Cortex of kidney (tissue), 1 donor: ENCODE measurements at places on chromosomes 3 and 15.

- no peak for DNase-seq
Observed at GRCh38 chr3:9503283-9503682, 50.3 kb downstream of the LHFPL4 start.

GRCh38 chr3:13716540-13717221, 163.2 kb downstream of the WNT7A start:
- no peak for DNase-seq

GRCh38 chr15:58506064-58506490, 74.3 kb downstream of the LIPC start:
- no peak for DNase-seq

DNA sequence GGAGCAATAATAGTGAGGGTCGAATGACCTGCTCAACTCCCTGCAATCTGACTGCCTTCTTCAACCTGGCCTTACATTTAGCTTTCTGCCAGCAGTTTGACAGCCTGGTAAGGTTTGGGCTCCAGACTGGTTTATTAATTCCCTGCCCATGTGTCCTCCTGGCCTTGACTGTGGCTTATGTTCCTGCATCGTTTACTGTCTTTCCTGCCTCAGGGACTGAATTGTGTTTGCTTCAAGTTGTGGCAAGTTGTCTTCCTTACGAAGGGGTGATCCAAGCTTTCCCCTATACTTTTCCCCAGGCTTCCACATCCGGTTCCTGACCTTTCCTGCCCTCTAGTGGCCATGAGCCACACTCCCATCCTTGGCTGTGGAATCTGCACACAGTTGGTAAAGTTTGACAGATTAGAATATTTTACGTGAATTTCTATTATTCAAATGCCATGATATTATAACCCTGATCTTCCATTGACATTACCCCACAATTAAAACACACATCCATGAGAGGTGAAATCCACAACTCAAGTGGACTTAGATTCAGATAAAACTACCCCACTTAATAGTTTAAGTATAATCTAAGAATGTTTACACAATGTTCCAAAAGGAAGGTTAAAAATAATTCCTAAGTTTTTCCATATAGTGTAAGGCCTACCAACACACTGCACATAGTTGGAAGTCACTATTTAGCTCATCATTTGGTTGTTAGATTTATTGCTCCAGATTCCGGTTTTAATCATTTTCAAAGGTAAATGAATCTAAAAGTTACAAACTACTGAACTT, 95.7 kb downstream of the NEDD4 start:
- no peak for DNase-seq

DNA sequence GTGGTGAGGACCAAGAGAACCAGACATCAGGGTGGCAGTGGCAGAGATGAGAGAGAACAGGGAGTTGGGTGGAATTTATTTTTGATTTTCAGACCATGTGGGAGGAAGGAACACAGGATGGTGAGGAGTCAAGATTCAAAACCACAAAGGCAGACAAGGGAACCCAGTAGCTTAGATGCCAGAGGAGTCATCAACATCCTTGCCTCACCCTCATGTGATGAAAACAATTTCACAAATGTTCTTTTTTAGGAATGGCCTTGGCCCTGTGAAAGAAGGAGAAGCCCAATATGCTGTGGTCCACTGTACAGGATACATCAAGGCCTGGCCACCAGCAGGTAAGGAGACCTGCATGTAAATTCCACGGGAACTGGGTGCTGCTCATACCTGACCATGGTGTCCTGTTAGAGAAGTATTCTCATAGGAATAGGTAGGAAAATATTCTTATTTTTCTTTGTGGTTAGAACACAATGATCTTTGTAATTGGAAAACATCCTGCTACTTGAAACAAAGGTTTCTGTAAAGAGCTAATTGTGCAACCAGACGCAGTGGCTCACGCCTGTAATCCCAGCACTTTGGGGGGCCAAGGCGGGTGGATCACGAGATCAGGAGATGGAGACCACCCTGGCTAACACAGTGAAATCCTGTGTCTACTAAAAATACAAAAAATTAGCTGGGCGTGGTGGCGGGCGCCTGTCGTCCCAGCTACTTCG, 110.0 kb downstream of the ARNT2 start:
- no peak for DNase-seq

- no peak for DNase-seq
Observed at GRCh38 chr15:75532413-75533250, 46.5 kb downstream of the PTPN9 start.

- DNase-seq = no peak
Observed at GRCh38 chr3:71078723-71079525, 504.6 kb downstream of the FOXP1 start.

GRCh38 chr3:10198761-10199649, 34.3 kb downstream of the IRAK2 start:
- DNase-seq = no peak

GRCh38 chr15:74613953-74614743, 1.5 kb upstream of the CLK3 start:
- DNase-seq = no peak

GRCh38 chr3:4614070-4614469, 120.9 kb downstream of the ITPR1 start:
- no peak for DNase-seq

- DNase-seq = no peak
Observed at GRCh38 chr3:128432301-128432970, 34.3 kb downstream of the DNAJB8 start.

DNA sequence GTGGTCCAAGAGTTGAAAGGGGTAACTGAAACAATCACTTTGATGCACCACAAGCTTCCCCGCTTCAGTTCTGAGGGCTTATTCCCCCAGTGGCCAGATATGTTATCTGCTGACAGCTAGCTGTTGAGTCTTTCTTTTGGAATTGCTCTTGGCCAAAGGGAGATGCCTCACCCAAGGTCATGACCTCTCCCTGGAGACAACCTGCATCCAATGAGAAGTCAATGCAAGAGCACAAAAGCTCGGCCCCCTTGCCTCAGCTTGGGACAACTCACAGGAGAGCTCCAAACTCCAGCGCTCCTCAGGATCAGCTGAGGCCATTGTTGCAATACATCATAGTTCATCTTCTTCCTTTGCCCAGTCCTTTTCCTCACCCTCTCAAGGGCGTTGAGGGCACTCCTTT, 31.0 kb upstream of the THBS1 start:
- DNase-seq = no peak

DNA sequence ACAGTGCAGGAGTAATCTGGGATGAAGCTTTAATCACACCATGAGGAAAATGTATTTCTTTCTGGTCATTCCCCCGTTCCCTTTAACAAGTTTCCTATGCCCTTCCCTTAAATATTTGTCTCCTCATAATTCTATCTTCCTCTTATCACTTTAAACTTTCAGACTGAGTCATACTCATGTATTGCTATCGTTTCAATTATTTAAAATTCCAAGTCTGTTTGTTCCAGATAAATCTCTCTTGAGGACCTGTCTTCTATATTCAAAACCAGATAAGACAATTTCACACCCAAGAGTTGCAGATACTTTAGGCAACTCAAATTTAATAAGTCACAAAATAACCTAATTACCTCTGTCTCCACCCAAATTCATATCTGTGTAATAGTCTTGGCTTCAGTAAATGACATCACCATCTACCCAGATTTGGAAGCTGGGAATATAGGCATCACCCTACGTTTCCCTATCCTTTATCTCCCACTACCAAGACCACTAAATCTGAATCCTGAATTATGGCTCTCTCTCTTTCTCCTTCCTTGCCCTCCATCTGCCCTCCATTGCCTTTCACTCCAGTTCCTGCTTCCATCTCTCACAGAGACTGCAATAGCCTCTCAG, 220.1 kb downstream of the PYDC2 start:
- DNase-seq = no peak

- no peak for DNase-seq
Observed at GRCh38 chr3:134839422-134839821, 44.4 kb downstream of the EPHB1 start.

- no peak for DNase-seq
Observed at GRCh38 chr15:99421758-99422157, 144.0 kb upstream of the MEF2A start.

GRCh38 chr3:23837691-23838090, 31.9 kb downstream of the UBE2E1 start:
- DNase-seq = no peak

DNA sequence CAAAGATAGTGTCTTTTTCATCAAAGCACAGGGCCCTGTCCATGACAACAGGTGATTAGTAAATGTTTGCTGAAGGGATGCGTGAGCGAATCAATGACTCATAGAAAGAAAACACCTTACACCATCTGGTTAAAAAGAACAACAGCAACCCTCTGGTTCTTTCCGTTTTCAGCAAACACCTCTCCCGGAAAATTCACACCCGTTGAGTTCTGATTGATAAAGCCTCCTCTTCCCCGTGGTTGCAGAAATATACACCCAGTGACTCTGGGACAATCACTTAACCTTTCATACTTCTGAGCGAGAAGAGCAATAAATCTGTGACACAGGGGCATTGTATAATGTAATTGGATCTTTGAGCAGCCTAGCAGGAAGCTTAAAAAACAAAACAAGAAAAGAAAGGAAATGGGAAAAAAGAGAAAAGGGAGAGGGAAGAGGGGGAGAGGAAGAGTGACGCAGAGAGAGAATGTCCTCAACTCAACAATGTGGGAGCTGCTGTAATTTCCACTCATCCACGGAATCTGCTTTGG, 37.6 kb downstream of the ADAMTS9 start:
- DNase-seq = no peak

- DNase-seq = no peak
Observed at GRCh38 chr3:114213627-114214541, 23.5 kb downstream of the ZNF80 start.

DNA sequence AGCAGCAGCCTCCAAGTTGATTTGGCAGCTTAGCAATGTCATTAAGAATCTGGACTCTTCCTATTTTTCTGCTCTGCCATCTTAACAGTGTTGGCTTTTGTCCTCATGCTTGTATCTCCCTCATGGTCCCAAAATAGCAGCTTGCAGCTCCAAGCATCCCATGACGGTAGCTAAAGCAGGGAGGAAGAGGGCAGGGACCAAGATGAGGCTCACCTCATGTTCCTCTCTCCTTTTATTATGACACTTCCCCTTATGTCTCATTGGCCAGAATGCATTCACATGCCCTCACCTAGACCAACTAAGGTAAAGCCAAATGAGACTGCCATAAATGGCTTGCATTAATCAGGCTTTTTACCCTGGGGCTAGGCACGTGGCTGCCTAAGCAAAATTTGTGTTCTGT, 382.4 kb downstream of the SHQ1 start:
- DNase-seq = no peak

DNA sequence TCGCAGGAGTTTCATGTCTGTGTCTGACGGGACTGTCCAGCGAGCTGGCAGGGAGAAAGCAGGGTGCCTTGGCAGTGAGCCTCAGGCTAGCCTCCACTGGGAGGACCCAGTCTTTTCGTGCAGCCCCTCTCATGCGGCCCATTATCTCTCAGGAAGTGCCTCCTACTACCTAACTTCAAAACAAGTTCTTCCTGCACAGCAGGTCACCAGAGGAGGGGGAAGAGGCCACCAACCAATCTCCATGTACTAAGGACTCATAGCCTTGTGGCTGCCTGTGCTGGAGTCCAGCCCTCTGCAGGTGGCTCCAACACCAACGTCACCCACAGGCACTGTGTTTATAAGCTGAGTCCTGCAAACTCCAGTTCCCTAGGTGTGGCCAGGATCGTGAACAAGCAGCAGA, 4.8 kb downstream of the VIPR1 start:
- DNase-seq = no peak

GRCh38 chr15:67197364-67197695, 57.1 kb downstream of the AAGAB start:
- no peak for DNase-seq

DNA sequence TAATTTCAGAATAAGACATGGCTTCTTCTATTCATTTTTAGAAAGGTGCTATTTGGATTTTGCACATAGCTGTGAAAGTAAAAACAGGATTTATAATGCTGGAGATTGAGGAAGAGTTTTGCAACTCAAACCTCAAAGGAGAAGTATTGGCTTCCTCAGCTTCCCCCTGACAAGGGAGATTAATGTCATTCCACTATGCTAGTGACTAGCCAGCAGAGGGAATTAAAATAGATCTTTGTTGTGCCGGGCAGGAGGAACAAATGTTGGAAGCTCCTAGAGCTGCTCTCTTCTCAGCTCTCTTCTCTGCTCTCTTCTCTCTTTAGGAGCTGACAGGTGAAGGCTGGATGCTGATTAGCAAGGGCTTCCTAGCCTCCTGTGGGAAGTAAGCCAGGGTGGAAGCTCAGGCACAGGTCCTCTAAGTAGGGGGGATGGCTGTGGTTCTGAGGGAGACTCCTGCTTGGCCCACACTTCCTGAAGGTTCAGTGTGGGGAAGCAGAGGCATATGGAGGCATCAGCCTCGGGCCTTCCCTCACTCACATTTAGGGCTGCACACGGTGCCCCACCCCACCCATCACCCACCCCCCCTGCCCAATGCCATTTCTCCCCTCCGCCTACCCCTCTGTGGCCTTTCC, 29.6 kb downstream of the CX3CR1 start:
- no peak for DNase-seq

DNA sequence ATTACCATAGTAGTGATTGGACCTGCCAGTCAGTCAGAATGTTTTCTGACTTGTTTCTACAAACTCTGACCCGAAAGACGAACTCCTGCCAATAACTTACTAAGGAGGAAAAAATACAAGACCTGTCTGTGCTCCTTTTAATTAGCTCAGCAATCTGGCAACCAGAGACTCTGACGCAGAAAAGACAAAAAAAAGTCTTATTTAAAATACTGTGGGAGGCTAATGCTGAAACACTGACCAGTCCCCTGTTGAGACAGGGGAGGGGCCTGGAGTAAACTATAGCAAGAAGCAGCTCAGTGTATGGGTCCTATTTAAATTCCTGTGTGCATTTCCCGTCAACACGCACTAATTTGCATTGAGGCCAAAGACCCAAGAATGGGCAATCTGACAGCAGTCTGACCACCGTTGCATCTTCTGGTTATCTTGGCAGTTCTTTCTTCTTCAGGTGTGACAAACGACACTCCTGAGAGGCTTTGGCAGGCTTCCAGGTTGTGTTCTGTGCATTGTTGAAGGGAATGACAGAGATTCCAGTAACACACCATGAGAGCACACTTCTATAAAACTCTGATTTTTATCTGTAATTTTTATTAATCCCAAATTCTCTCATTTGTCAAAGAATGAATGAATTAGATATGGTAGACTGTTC, 1114.3 kb downstream of the IGSF11 start:
- DNase-seq = no peak

GRCh38 chr3:125511420-125512118, 8.4 kb downstream of the SNX4 start:
- DNase-seq = no peak

- DNase-seq = no peak
Observed at GRCh38 chr3:170055209-170055608, 17.4 kb downstream of the GPR160 start.

DNA sequence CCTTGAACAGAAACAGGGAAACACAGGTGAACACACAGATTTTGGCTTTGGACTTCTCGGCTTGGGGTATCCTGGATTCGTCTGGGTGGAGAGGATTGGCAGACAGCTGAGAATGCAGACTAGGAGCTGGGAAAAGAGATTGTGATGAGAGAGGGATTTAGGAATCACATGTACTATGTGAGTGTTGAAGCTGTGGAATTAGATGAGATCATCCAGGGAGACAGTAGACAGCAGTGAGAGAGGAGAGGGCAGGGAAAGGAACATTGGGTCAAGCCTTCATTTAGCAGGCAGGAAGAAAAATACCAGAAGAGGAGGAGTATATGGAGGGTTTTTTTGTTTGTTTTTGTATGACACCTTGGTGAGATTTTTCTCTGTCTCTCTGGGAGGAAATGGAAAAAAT, 262.1 kb upstream of the TBL1XR1 start:
- no peak for DNase-seq

- DNase-seq = no peak
Observed at GRCh38 chr15:75732809-75733451, 20.3 kb upstream of the CSPG4 start.
